ENCODE measurements at places on chromosomes 3 and 15. TPM values are rescaled to one million over a fixed set of nuclear protein-coding genes. Genes with fewer than 3 reads are reported as not detected.

P2RY13 gene
- total RNA-seq: not detected

MELTF gene
- 5.4 TPM for total RNA-seq

DUOX1 gene
- 2.1 TPM for total RNA-seq

FBXW12 gene
- total RNA-seq: not detected

FHIT gene
- 9.1 TPM for total RNA-seq

ALPK3 gene
- 29.7 TPM for total RNA-seq

KLHL6 gene
- total RNA-seq: 0.12 TPM

COMMD4 gene
- total RNA-seq: 166 TPM

PRTG gene
- total RNA-seq: 2.3 TPM

DNA sequence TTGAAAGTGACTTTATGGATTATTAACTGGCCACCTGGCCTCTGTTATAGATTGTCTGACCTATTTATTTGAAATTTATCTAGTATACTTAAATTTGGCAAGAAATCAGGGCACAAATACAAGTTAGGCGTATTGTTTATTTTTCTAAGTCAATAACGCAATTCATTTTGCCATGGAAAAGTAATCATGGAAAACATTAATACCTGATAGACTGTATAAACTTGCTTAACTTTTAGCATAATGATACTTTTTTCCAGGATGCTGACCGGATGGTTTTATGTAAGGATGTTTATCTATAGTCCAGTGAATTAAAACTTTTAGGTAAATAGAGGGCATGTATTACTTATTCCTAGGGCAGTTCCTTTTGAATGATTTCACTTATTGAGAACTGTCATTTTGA is 20.2 kb downstream of the FNDC3B start:
- DNase-seq: no peak

DNA sequence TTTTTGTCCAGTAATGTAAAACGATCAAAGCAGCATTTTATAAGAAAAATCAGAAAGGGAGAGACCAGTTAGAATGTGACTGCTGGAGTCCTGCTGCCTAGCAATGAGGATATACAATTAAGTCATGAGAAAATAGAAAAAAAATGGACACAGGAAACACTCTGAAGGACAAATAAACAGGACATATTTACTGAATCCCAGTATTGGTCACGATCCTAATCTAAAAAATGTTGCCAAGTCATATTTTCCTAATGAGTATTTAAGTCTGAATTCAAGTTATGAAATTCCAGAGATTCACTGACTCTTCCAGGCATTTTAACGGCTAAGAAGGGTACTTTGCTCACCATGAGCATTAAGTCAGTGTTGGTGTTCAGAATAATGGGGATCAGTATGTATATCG is 154.3 kb upstream of the CCDC54 start:
- DNase-seq: no peak

DNA sequence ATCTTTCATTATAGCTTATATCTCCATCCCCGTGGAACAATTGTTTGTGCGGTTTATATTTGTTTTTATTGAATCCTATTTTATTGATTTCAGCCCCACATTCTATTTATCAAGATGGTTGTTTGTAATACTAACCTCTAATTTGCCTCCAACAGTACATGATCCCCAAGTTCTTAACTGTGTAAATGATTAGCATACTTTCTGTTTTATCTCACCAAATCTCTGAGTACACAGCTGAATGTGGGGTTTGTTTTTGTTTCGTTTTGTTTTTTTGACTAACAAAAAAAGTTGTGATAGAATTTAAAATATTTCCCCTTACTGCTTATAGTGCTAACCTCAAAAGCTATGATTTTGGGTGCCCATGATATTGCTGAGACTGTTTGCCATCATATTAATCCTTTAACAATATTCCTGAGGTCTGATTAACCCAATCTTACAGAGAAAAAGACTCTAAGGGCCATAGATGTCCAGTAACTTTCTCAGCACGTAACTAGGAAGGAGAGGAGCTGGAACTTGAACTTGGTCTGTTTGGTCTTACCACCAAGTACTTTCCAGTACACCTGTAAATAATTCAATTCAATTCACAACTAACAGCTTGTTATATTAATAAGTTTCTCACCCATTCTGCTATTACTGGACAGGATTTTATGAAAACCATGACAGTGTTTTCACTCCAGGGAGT is 789.8 kb downstream of the TUSC7 start:
- DNase-seq: no peak

DNA sequence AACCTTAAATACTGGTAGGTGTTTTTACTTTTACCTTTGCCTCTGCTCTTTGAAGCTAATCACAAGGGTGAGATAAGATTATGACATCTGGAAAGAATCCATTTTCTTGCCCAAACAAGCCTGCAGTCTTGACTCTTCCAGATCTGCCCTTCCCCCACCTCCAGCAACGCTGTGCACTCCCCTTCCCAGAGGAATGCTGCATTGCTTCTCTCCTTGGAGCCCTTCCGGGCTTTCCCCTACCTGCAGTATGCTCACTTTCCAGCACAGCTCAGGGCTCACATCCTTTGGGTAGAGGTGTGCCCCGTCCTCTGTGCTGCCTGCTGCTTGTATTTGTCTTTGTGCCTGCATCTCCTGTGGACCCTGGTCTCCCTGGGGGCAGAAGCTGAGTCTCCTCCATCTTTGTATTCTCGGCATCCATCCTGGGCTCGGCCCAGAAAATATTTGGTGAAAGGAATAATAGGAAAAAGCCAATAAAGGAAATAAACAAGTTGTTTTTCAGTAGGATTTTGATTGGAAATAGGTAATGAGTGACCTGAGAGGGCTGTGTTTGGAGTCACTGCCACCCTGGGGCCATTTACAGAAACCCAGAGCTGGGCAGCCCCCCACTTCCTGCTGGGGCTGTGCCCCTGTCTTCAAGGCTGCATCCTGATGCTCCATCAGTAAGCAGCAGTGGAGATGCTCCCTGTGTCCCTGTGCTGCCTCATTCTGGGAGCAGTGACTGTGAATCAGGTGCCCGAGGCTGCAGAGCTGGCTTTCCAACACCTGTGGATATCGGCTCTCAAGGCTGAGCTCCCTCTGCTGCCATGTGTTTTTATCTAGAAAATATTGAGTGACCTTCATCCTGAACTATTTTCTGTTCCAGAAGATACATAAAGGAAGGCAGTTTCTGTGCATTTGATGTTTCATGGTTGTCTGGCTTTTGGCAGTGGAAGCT is 117.5 kb downstream of the EEFSEC start:
- peak; percentile 76 for DNase-seq

- no peak for DNase-seq
These were observed 92.3 kb upstream of the COL8A1 start for GRCh38 chr3:99545941-99546580.

- DNase-seq: no peak
These were observed 72.1 kb upstream of the ROPN1 start for GRCh38 chr3:124064050-124064449.

DNA sequence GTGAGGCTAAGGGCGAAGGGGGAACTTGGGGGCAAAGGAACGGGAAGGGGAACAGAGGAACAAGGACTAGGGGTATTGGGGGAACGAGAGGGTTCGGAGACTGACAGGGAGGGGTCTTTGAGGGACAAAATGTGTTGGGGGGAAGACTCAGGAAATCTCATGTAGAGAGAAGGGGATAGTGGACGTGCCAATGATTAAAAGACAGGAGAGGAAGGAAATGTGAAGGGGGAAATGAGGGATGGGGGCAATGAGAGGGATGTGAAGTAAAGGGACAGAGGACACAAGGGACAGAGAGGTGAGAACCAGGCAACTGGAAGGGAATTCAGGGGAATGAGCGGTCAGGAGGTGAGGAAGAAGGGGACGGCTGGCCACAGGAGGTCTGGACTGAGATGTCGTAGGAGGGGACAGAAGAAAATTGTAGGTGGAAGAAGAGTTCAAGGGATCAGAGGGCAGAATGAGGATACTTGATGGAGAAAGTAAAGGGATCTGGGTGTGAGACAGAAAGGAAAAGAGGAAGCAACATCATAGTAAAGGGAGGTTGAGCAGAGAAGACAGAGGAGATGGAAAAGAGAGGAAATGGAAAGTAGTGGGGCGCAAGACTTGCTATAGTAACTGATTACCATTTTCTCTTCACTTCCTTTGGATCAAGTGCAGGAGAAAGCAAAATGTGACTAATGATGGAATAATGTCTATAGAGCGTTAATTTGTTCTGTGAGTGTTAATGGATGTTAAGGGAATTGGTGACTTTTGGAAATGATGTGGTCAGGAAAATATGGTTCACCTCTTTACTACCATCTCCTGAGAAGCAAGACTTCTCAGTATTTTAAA is 749 bp downstream of the RAB8B start:
- no peak for DNase-seq

GRCh38 chr15:88580532-88580931 is 34.1 kb upstream of the DET1 start:
- DNase-seq: no peak

GRCh38 chr3:32454111-32454510 is 48.5 kb downstream of the CMTM6 start:
- DNase-seq: no peak

DNA sequence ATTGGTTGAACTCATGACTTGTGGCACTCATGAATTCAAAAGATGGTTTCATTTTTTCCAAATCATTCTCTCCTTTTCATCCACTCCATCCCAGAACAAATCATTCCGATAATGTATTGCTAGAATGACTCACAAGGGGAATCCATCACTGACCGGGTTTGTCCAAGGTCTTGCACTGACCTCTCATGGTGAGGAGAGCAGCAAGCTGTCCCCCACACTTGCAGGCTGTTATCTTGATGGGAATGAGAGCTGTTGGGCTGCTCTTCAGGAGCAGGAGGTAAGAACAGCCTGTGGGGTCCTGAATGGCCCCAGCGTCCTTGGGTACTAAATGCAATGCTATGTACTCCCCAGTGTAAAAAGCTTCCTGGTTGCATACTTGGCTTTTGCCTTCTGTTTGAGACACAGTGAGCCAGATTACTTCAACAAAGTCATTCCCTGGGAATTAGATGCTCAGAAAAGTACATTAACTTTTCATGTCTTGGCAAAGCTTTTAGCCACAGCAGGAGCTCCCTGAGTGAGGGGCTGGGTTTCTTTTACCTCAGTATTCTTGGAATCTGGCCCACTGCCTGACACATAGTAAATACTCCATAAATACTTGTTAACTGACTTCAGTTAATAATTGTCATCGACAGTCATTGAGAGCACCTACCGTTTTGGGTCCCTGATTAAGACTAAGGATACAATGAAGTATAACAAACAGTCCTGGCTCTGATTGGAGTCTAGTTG is 24.1 kb downstream of the CCNL1 start:
- no peak for DNase-seq

DNA sequence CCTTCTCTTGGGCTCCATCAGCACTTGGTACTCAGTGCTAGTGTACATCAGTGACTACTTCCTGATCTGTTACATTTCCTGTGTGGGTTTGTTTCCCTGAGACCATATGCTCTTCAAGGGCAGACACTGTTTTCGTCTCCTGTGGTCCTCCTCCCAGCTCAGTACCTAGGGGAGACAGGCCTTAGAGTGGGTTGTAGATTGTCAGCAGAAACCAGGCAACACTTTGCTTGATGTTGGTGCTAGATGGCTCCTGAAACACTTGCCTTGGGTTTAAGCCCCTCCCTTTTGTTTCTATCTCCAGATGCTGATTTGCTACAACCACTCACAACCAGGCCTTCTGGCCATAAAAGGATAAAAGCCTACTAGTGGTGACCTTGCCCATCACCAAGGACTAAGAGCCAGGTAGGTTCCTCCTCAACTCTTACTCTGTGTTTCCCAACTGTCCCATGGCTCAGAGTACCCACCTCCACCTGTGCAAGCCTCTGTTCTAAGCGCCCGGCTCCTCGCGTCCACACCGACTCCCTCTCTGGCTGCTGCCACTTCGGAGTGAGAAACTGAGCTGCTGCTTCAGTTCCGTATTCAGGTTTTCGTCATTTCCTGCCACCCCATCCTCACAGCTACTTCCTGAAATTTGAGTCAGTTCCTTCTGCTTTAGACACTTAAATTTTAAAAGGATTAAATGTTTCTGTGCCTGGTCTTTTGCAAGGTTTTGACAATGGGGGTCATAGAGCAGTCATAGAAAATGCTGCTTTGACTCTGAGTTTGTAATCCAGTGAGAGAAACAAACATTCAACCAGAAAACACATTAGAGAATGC is at the start of gene HCLS1:
HCLS1 (minus strand) TSS at position 548 of the 816 bp plus-strand sequence. CDS start 2,556 bp downstream, outside the sequence.
- DNase-seq: peak; percentile 12

- no peak for DNase-seq
These were observed 79.5 kb upstream of the KCNMB2 start for GRCh38 chr3:178456621-178457285.

DNA sequence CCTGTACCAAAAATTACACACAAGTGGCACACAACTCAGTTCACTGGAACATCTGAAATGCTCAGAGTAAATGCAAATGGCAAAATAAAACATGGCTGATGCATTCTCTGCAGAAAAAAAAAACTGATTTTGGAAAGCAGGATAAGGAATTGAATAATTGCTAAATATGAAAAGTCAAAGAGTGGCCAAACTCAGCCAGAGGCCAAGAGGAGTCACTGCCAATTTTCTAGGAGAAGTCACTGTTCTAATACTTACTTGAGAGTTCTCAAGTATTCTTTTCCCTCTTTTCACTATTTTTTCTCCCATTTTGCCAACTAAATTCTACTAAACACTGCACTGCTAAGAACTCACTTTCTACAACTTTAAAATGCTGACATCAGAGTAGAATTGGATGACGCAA is 1018.6 kb downstream of the TUSC7 start:
- no peak for DNase-seq

GRCh38 chr3:24047513-24047912 is 102.4 kb downstream of the NR1D2 start:
- DNase-seq: no peak

GRCh38 chr15:57134071-57134605 is 215.7 kb downstream of the TCF12 start:
- no peak for DNase-seq

DNA sequence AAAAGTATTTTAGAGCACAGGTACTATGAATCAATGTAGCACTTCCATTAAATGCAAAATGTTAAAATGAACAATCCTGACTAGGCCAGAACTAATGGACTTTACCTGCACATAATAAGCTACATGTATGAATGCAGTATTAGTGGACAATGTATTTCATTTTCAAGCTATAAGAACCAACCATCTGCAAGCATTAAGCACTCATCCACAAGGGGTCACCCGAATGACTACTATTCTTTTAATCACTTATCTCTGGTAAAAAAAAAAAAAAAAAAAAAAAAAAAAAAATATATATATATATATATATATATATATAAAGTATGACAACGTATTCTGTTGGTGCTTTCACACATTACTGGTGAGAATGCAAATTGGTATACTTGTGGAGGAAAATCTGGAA is 7.2 kb downstream of the HERC1 start:
- no peak for DNase-seq

GRCh38 chr3:56915966-56916586 is 114.3 kb upstream of the ARHGEF3 start:
- DNase-seq: peak; percentile 39

DNA sequence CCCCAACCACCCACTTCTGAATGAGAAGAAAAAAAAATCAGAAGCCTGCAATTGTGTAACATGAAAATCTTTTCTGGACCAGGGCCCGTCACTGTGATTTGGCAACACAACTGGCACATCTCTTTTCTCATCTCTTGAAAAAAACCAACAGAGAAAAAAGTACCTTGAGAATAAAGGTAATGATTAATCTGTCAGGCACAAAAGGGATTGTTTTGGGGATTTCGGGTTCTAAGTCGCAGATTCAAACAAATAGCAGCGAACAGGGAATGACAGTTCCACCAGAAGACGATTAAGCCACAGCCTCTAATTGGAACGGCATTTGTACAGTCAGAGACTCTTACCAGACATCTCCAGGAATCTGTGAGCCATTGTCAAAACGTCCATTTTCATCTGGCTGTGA is at the start of gene AQP9:
AQP9 (plus strand) TSS at position 276 of the 400 bp plus-strand sequence. CDS start 185 bp downstream, outside the sequence.
- no peak for DNase-seq
